ENCODE measurements at places on chromosomes 7 and 10.

GRCh38 chr7:107843184-107843583 lies 40.2 kb upstream of the SLC26A3 start:
- no peak for DNase-seq

GRCh38 chr10:21452203-21452602 lies 73.3 kb downstream of the SKIDA1 start:
- DNase-seq, result no peak

DNA sequence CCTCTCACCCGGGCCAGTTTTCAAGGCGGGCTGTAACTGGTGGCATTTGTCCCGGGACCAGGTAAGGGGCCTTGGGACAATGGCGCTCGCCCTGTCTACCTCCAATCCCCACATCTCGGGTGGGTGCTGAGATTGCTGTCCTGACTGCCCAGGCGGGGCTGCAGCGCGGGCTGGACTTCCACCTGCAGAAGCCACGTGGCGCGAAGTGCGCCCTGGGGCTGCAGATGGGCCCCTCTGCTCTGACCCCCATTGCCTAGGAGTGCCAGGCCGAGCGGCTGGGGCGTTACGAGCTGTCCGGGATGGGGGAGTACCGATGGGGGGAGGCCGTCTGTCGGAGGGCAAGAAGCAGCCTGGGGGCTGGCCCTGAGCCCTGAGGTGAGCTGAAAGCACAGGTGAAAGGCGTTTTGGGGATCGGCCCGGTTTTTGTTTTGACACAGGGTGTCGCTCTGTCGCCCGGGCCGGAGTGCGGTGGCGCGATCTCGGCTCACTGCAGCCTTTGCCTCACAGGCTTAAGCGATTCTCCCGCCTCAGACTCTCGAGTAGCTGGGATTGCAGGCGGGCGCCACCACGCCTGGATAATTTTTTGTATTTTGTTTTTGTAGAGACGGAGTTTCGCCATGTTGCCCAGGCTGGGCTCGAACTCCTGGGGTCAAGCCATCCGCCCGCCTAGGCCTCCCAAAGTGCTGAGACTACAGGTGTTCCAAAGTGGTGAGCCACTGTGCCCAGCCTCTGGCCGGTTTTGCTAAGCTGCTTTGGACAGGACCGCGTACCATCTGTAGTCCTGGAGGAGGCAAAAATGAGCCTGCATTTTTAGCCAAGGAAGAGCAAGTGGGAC lies at the start of gene SFXN2:
Gene SFXN2 (plus strand): TSS at position 16 of the 835 bp plus-strand sequence. CDS start 12,001 bp downstream, outside the sequence.
- peak; percentile 42 for DNase-seq

GRCh38 chr10:130066743-130067142 lies 43.9 kb downstream of the C10orf143 start:
- DNase-seq, result no peak

DNA sequence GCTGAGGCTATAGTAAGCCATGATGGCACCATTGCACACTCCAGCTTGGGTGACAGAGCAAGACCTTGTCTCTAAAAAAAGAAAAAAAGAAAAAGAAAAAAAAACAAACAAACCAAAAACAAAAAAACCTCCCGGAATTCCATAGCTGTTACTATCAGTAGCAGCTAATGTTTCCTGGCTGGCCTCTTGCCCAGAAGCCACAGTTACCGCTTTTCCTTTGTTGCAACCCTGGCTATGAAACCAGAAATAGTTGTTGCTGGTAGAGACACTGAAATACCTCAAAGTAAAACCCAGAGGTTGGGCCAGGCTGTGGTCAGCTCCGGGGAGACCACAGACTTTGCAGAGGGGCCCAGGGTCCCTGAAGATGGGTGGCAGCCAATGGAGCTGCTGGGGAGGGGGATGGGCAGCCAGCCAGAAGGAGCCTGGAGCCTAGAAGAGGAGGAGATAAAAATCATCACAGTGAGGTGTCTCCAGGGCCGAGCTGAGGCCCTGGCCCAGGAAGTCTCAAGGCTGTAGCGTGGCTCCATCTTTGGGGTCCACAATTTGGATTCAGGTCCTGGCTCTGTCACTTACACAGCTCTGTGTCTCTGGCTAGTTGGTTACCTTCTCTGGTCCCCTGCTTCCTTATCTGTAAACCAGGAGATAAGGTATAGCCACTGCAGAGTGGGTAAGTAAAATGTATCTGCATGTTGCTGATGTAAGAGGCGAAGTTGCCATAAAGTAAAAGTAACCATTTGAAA lies 3.4 kb upstream of the CHST12 start:
- no peak for DNase-seq

DNA sequence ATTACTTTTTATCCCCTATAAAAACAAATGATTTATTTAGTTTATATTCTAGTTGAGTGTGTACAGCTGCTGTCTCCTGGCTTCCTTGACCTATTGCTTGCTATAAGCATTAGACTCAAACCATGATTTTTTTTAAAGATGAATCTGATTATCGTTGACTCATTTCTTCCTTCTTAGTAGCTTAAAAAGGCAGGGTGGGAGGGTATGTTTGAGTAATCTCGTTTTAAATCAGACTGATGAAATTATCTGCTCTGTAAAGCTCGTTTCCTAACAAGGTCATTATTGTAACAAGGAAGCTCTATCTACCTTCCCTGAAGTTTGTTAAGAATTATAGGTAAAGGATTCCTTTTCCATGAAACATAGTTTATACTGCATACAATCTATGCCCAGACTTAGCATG lies 276.3 kb upstream of the KCND2 start:
- no peak for DNase-seq

GRCh38 chr10:86443936-86444335 lies 77.3 kb upstream of the GRID1 start:
- DNase-seq, result no peak

- no peak for DNase-seq
These were observed 23.0 kb downstream of the DOCK1 start for GRCh38 chr10:126928274-126928673.
